ENCODE measurements at places on chromosomes 5 and 9. TPM values are rescaled to one million over a fixed set of nuclear protein-coding genes. Genes with fewer than 3 reads are reported as not detected.

DNA sequence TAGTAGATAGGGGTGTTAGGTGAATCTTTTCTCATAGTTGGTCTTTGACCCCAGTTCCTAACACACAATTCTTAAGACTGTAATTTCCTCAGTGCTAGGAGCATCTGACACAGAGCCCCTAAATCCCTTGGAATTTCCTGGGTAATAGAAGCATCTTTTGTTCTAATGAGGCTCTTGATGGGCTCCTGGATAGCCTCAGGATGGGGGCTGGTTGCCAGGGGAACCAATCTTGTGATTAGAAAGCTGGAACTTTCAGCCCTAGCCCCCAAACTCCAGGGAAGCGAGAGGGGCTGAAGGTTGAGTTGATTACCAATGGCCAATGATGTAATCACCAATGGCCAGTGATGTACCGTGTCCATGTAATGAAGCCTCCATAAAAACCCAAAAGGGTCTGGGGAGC, 44.5 kb downstream of the CCDC125 start:
- no peak for DNase-seq

DNA sequence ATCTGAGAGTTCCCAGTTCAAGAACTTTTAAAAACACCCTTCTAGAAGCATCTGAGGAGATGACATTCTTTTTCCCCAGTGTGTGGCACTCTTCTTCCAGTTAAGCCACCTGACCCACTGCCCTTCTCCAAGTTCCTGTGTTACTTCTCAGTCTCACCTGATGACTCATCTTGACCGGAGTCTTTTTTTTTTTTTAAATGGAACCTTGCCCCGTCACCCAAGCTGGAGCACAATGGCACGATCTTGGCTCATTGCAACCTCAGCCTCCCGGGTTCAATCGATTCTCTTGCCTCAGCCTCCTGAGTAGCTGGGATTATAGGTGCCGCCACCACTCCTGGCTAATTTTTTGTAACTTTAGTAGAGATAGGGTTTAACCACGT, 224.1 kb upstream of the DAB2 start:
- no peak for DNase-seq

GRCh38 chr5:61301341-61302199, 30.5 kb upstream of the ZSWIM6 start:
- peak; percentile 85 for DNase-seq

GRCh38 chr9:75869236-75869635, 21.2 kb upstream of the PCSK5 start:
- DNase-seq = no peak

GRCh38 chr9:114155263-114155994, at the start of gene COL27A1:
TSS of gene COL27A1 (plus strand) at chr9:114155537. CDS start at chr9:114155951, 414 bp downstream.
- DNase-seq = peak; percentile 87

- no peak for DNase-seq
These were observed 4.2 kb downstream of the BARX1 start for GRCh38 chr9:93950619-93951601.

DNA sequence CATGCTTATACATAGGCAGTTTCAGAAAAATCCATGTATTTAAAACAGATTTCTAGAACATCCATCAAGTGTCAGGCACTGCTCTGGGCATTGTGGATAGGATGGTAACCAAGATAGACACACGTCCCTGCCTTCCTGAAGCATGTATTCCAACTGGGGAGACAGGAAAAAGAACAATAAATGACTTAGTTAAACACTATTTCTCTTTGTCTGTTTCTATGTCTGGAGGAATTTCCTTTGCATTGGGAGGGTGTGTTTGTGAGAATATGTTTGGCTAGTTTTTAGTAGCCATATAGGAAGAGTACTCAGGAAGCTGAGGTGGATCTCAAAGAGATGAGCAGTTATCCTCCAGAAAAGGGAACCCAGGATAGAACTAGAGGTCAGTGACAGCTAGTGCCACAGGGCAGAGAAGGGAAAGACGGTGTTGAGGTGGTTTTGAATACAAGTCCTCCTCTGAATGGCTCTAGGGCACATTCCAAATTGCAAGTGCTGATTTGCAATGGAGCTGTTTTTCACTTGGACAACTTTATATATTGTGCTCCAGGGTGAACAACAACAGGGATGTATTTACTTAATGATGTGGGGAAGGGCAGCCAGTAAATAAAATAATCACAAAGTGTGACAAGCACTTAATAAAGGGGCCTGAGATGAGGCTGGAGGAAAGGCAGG, 144.7 kb upstream of the SHB start:
- DNase-seq = no peak

DNA sequence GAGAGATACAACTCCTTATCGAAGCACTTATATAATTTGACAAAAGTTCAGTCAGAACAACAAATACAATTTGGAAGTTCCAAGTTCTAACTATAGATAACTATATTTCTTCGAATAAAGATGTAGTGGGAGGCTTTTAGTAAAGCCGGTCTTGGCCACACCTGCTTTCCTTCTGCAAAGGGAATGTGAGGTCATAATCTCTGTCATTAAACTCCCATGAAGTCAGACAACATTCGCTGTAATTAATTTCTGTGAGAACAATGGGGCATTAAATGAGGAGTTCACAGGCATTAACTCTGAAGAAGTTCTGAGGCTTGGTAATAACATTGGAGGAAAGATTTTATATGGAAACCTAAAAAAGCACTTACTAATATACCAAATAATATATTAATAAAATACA, 67.5 kb downstream of the MCTP1 start:
- no peak for DNase-seq

DNA sequence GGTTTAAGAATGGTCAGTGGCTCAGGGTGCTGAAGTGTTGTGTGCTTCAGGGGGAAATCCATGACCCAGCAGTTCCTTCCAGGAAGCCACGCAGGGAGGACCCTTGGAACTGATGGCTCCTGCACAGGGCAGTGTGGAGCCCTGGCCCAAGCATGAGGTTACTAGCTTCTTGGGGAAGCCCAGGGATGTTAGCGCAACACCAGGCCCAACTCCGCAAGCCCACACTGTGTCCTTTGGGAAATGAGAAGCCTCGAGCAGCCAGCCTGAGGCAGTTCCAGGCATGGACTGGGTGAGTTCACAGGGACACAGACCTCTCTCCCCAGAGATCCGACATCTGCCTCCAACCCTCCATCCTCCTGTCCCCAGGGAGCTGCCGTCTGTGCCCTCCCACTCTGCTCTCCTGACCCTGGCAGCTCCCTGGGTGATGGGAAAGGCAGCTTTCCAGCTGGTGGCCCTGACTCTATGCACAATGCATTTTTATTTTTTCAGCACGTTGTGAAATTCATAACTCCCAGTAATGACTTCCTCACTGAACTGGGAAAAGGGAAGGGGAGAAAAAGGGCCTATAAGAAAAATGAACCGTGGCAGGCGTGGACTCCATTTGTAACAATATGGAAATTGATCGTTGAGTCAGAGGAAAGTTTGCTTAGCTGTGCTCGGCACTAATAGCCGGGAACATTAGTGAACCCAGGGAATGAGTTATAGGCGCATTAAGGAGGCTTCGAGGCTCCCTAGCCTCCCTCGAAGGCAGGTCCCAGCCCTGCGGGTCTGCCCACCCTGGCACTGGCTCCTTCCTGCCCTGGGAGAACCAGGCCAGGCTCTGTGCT, 34.1 kb downstream of the LMX1B start:
- no peak for DNase-seq

DNA sequence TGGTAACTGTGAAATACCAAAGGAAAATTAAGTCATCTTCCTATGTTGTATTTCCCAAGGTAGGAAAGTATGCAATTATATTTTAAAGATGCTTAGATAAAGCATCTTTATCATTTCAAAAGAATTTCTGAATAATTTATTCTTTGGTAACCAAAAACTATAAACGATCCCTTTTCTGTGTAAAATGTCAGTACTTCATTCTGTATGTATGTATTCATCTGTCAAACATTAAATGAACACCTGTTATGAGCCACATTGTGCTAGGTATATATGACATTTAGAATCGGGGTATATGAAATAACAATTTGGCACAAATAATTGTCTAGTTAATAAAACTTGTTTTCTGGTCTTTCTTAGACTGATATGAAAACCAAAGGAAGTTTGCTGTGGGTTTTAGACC, 89.4 kb upstream of the DHFR start:
- no peak for DNase-seq

GRCh38 chr5:140219068-140219991, 44.3 kb downstream of the CYSTM1 start:
- DNase-seq = peak; percentile 43

DNA sequence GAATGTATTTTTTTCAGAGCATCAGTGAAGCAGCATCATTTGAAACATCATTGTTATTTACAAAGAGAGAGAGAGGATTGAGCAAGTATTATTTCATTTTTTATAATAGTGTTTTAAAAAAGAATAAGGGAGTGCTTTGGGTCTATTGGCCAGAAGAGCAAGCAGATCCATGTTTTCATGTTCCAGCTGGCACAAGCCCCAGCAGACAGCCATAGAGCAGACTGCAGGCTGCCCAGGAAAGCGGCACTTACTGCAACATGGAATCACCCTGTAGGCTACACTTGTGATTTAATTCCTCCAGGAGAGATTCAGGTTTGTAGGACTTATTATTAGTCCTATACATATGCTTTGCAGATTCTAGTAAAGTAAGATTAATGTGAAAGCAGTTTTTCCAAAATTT, 407.0 kb upstream of the GRAMD2B start:
- peak; percentile 83 for DNase-seq

GRCh38 chr5:131536211-131536826, 98.7 kb downstream of the RAPGEF6 start:
- no peak for DNase-seq

DNA sequence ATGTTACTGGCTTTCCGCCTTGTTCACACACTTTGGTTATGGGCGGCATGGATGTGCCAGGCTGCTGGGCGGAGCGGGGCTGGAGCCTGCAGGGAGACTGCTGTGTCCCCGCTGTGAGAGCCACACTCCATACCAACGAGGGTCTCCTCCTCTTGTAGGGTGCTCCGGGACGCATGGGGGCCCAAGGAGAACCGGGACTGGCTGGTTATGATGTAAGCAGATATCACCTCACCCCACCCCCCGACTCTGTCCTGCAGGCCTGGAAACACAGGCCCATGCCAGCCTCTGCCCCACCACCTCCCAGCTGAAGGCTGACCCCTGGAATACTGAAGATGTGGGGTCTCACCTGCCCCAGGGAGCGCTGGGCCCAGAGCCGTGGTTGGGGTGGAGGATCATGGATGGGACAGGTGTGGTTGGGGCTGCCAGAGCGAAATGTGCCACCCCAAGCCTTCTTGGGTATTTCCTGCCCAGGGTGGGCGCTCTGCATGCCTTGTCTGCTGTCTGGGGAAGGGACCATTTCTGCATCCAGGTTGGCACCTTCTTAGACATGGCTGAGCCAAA, 39.3 kb upstream of the ORM1 start:
- DNase-seq = no peak

- DNase-seq = no peak
These were observed 30.9 kb downstream of the ANGPTL2 start for GRCh38 chr9:127091526-127091925.

DNA sequence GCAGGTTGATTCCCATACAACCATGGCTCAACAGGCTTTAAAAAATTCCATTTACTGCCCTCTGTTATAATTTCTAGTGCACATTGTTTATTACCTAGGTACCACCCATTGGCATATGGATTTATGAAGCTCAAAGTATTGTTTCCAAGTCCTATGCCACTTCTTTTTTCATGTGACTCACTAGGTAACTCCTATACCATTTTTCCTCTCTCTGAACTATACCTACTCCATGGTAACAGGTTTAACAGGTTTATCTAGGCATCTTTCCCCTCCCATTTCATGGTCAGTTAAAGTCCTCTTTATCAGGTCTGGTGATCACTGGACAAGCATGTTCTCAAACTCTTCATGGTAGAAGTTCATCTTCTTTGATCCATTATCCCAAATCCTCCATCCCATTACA, 49.6 kb upstream of the ABCA1 start:
- DNase-seq = no peak

GRCh38 chr5:139745800-139746690, 49.6 kb upstream of the PSD2 start:
- DNase-seq = peak; percentile 92

DNA sequence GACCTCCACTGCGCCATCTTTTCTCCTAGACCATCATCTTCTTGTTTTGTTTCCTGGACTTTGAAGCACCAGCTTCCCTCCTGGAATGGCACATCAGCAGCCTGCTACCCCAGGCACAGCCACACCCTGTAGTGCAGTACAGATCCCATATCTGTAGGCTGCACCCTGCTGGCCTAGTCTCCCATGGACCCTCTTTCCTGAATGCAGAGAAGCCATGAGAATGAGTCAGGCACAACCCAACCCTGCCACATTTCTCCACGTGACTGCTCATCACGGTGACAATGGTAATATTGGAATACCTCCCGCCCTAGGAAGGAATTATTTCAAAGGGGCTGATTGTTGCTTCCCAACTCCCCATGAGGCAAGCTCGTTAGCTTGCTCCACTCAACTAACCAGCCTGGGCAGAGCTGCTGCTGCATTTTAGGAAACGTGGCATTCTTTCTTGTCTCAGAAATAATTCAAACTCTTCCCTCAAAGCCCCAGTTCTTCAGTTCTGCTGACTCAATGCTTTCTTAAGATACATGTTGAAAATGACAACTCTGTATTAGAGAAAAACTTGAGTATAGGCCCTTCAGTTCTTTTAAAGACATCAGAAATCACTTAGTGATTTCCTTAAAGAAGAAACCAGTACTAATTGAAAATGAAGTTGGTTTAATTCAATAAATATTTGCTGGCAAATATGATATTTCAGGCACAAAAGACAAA, 328.1 kb downstream of the MLLT3 start:
- no peak for DNase-seq

- DNase-seq = no peak
These were observed 359.1 kb upstream of the ADAMTSL1 start for GRCh38 chr9:18114559-18115475.

DNA sequence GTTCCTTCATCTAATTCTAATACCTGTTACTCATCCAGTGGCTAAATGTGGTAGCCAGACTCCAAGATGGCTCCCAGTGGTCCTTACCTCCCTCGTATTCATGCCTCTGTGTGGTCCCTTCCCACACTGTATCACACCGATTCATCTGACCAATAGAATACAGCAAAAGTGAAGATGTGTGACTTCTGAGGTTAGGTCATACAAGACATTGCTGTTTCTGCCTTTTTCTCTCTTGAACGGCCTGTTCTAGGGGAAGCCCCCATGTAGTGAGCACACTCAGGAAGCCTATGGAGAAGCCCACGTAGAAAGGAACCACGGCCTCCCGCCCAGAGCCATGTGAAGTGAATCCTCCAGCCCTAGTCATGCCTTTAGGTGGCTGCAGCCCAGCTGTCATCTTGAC, 9.4 kb upstream of the C5 start:
- no peak for DNase-seq

Gene NR5A1
- polyA plus RNA-seq = 0.08 TPM

Gene DPH7
- 47.6 TPM for polyA plus RNA-seq

Gene PRRX2
- polyA plus RNA-seq = 0.52 TPM

Gene CDKN2A
- polyA plus RNA-seq = not detected

Measured in spinal cord (tissue), 10 donors.